Naive thymus-derived CD8-positive, alpha-beta T cell (primary cell): ENCODE measurements at places on chromosomes 11 and 22.

GRCh38 chr22:45805413-45805812 lies 133.8 kb downstream of the ATXN10 start:
- DNase-seq = no peak

DNA sequence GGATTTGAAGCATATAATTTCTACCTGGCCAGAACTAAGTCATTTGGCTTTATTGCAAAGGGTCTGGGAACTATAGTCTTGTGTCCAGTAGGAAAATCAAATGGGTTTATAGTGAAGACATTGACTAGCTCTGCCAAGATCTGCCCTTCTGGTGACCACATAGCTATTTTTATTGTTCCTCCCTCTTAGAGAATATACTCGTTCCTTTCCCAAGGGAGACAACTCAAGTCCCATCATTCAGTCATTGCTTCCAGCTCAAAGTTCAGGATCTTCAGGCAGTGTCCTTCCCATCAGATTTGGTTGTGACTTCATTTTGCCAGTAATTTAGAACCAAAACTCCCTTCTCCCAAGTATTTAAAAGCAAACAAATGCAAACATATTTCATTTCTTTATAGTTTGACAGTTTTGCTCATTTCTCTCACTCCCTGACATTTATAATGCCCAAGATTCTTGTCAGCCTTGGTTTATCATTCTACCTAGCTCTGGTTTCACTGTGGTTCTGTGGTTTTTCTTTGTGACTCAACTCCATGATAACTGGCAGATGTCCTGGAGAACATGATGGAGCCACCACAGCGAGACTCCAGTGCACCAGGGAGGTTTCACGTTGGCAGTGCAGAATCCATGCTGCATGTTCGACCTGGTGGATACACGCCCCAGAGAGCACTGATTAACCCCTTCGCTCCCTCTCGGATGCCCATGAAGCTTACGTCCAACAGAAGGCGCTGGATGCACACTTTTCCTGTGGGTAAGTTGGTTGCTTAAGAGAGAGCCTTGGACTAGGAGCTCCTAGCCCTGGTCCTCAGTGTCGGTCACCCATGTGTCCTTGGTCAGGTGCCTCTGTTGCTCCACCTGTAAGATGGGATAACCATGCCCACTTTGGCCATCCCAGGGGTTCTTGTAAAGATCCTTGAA lies 64.9 kb downstream of the DEPDC5 start:
- no peak for DNase-seq

GRCh38 chr22:38864361-38865191 lies 7.4 kb downstream of the CBX6 start:
- DNase-seq = no peak

- no peak for DNase-seq
Measured at GRCh38 chr11:10931761-10932670, 74.2 kb upstream of the ZBED5 start.

GRCh38 chr11:122691549-122692150 lies 36.1 kb downstream of the UBASH3B start:
- no peak for DNase-seq

DNA sequence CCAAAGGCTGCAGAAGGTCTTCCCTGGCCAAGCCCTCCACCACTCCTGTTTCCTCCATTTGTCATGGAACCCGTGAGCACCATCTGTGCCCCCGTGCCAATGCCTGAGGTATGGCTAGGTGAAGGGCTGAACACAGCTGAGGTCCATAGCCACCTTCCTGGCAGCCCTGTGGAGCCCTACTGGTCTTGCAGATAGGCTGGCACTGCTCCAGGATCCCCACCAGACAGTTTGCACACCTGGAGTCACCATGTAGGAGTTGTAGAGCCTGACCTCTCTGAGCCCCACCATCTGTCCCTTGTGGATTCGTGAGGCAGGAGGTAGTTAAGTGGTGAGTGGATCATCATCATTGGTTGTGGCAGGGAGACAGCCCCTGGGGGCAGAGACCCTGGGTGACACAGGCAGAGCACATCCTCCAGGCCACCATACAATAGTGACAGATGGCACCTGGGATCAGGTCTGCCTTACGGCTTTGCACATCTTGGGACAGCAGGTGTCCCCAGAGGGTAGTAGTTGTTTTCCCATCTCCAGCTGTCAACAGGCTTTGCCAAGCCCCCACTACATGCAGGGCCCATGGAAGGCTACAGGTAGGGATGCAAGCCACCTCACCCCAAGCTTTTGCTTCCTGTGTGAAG lies 52.5 kb upstream of the SUSD2 start:
- no peak for DNase-seq

DNA sequence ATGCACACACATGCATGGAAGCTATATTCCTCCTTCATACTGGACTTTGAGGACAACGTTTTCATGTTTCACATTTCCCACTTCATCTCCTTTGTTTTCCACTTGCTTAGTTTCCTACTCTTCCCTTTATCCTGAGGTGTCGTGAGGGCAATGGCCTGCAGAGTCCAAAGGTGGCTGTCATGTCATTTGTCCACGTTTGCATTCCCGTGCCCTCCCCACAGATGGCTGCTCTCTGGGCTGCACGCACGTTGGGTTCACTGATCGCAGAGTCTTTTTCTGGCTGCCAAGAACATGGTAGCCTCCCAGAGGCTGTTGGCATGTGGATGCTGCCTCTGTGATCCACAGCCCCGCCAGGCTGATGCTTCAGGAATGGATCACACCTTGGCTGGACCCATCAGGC lies 256.0 kb downstream of the ST3GAL4 start:
- no peak for DNase-seq

DNA sequence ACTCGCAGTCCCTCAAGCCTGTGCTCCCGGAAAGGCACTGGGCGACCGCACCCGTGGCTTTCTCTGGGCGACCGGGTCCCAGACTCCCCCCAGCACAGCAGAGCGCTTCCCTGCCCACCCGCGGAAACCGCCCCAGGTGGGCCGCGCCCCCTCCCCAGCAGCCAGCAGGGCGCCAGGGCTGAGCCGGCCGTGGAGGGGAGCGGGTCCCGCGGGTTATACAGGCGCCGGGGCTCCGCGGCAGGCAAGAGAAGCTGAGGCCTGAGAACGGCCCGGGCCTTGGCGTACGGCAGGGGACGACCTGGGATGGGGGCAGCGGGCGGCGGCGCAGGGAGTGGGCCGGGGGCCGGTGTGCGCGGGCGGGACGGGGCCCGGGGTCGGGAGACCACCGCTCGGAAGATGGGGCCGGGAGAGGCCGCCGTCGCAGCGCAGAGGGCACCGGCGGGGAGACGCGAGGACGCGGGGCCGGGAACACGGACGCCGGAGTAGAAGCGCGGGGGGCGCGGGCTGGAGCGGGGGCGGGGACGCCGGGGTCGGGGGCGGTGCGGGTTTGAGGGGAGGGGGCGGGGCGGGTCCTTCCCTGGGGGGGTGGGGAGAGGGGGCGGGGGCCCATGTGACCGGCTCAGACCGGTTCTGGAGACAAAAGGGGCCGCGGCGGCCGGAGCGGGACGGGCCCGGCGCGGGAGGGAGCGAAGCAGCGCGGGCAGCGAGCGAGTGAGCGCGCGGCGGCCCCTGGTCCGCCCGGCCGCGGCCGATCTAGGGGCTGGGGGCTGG lies at the start of gene MDK:
Gene MDK, plus strand, starts transcription at position 622 of the 771 bp plus-strand sequence. CDS start 389 bp downstream, outside the sequence.
- no peak for DNase-seq

DNA sequence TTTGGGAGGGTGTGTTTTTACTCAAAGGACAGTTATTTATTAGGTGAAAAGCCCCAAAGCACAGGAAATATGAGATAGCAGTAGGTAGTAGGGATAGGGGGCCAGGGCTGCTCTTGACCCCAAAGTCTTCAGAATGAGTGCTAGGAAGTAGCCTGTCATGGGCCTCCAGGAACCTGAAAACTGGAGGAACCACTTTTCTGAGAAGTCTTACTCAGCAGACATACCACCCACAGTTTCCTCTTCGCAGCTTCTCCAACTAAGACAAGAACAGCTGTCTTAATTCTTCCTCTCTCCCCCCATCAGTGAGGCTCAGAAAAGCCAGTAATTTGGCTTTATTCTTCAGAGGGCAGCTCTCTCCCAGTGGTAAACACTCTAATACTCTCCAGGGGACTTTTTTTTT lies 84.0 kb upstream of the CTSC start:
- no peak for DNase-seq

DNA sequence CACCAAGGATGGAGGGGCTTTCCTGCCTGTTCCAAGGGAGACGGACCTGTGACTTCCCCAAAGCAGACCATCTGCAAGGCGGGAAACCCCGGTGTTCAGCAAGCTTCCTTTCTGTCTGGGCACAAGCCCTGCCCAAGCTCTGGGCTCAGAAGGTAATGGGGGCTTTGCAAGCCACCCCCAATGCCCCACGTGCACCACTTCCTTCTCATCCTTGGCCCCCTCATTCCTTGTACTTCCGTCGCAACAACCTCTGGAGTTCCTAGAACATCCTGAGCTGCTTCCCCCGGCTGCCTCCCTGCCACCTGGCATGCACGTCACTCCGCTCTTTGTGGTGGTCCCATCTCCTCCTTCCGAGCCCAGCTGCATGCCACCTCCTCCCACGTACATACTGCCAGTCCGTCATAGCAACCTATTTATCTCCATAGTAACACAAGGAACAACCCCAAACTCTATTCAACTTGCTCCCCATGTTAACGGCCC lies 3.9 kb downstream of the MYEOV start:
- DNase-seq = peak; percentile 62

DNA sequence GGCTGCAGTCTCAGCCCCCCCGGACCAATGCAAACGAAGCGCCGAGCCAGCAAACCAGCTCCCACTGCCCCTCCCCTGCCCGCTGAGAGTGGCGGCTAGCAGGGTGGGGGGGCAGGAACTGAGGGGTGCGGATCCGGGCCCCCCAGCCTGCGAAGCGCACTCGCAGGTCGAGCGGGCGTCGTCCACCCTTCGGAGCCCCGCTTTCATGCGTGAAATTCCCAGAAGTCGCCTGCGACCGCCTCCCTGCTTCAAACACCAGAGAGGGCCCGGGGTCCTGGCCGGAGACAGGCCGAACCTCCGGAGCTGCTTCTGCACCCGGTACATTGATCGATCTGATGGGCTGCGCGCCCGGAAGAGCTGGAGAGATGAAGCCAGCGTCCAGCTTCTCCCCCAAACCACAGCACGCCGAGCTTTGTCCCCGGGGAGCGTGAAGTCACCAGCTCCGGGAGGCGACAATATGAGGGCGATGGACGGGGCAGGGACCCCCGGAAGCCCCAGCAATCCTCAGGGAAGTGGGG lies 646 bp upstream of the PATZ1 start:
- no peak for DNase-seq

DNA sequence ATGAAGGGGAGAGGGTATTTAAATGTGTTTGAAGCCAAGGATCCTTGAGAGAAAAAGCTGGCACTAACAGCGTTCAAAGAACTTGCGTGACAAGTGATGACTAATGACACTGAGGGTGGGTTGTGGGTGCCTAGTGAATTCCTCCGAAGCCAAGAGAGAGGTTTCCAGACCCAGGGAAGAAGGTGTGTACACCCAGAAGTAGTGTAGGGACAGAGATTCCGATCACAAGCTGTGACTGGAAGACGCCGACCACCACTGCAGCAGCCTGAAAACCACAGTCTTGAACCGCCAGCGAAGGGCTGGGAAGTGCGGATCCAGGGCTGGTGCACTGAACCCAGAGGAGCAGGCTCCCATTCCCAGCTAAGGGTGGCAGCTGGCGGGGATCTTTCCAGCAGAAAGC lies 9.5 kb downstream of the PPARA start:
- DNase-seq = no peak

GRCh38 chr11:59804061-59804460 lies 6.5 kb downstream of the MRPL16 start:
- DNase-seq = no peak

DNA sequence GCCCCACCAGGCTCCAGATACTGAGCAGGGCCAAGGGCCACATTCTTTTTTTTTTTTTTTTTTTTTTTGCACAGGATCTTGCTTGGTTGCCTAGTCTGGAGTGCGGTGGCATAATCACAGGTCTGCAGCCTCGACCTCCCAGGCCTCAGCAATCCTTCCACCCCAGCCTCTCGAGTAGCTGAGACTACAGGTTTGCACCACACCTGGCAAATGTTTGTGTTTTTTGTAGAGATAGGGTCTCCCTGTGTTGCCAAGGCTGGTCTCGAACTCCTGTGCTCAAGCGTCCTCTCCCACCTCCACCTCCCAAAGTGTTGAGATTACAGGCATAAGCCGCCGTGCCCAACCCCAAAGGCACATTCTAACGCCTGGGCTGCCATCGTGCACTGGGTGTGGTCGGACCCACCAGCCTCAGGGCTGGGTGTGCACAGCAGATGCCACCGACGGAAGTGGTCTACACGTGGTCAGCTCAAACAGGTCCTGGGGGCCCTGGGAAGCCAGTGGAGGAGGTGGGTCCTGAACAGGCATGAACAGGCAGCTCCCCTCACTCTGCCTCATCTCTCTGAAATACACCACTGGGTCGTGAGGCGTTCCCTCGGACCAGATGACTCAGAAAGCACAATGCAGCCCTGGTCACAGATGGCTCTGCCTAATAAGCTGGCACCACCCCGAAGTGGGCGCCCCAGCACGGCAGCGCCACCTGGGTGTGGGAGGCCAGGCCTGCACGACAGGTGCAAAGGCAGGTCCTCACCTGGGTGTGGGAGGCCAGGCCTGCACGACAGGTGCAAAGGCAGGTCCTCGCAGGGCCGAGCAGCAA lies 5.1 kb upstream of the B4GALNT4 start:
- peak; percentile 46 for DNase-seq

- DNase-seq = no peak
Measured at GRCh38 chr11:70889411-70889810, 363.0 kb downstream of the SHANK2 start.

- DNase-seq = no peak
Measured at GRCh38 chr22:29212743-29213142, 7.0 kb downstream of the EMID1 start.
